ENCODE measurements at places on chromosomes 13 and 19. TPM values are rescaled to one million over a fixed set of nuclear protein-coding genes. Genes with fewer than 3 reads are reported as not detected.

F7 gene
- 0.15 TPM for total RNA-seq

MICU2 gene
- 17.5 TPM for total RNA-seq

ZNF561 gene
- total RNA-seq, result 8.5 TPM

NANOS3 gene
- 3.2 TPM for total RNA-seq

FAM83E gene
- 0.07 TPM for total RNA-seq

PNMA8A gene
- total RNA-seq, result 11.5 TPM

LRRC63 gene
- total RNA-seq, result not detected

KLK5 gene
- not detected for total RNA-seq

CEACAM8 gene
- total RNA-seq, result not detected

SLC25A41 gene
- 0.17 TPM for total RNA-seq

SPRED3 gene
- total RNA-seq, result 2.3 TPM

SIRT6 gene
- total RNA-seq, result 26.9 TPM

CPAMD8 gene
- total RNA-seq, result not detected

C19orf73 gene
- total RNA-seq, result 1.9 TPM

CYP4F2 gene
- 0.22 TPM for total RNA-seq

MARK4 gene
- 6.3 TPM for total RNA-seq

S1PR5 gene
- 1.7 TPM for total RNA-seq

PTPRS gene
- total RNA-seq, result 27.0 TPM

SLC6A16 gene
- 1.1 TPM for total RNA-seq

NOTCH3 gene
- total RNA-seq, result 7.9 TPM

CYP2F1 gene
- not detected for total RNA-seq

KIR2DL1 gene
- not detected for total RNA-seq

SSC5D gene
- total RNA-seq, result 0.45 TPM

ZNF763 gene
- not detected for total RNA-seq

ZNF554 gene
- 1.4 TPM for total RNA-seq

FBXO27 gene
- 5.8 TPM for total RNA-seq

LRRC25 gene
- total RNA-seq, result not detected

TTC9B gene
- total RNA-seq, result 1.1 TPM

TLE6 gene
- total RNA-seq, result 3.4 TPM

COG3 gene
- 12.6 TPM for total RNA-seq

ZNF296 gene
- total RNA-seq, result 9.1 TPM

NLRP8 gene
- total RNA-seq, result not detected

OVOL3 gene
- 0.15 TPM for total RNA-seq

GJA3 gene
- 1.3 TPM for total RNA-seq

PRR22 gene
- total RNA-seq, result 2.9 TPM

PLK5 gene
- not detected for total RNA-seq

KLK3 gene
- total RNA-seq, result not detected

LENG9 gene
- total RNA-seq, result 8.0 TPM

AMER2 gene
- not detected for total RNA-seq

UBE2L5 gene
- not detected for total RNA-seq

SLC15A1 gene
- total RNA-seq, result 0.03 TPM

CDC16 gene
- total RNA-seq, result 40.8 TPM

ZNF415 gene
- total RNA-seq, result not detected

URAD gene
- not detected for total RNA-seq

RTBDN gene
- total RNA-seq, result 0.10 TPM

GGN gene
- total RNA-seq, result 0.22 TPM

NLRP5 gene
- not detected for total RNA-seq

Data from A549 treated with CORT108297 at 1 μM for 4 hours (cell line).